Cardiac septum (tissue), 1 donor: ENCODE measurements at places on chromosomes 16 and 17.

- DNase-seq, result no peak
These were observed 35.1 kb downstream of the MARF1 start for GRCh38 chr16:15607700-15608396.

- no peak for DNase-seq
These were observed 128.9 kb upstream of the GOT2 start for GRCh38 chr16:58863042-58863441.

DNA sequence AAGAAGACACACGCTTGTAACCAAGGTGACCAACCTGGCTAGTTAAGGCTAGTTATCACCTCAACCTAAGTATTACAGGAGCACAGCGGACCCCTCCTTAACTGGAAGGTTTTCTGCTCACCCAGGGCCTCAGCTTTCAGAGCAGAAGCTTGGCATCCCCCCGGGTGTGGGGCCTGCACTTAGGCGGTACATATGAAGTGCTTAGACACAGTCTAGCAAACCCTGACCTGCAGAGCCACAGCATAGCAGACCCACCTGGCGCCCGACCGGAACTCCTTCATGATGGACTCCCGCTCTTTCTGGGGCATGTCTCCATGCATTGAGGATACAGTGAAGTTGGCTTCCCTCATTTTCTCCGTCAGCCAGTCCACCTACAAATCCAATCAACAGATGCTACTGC is 9.8 kb downstream of the EIF4A3 start:
- DNase-seq, result no peak

DNA sequence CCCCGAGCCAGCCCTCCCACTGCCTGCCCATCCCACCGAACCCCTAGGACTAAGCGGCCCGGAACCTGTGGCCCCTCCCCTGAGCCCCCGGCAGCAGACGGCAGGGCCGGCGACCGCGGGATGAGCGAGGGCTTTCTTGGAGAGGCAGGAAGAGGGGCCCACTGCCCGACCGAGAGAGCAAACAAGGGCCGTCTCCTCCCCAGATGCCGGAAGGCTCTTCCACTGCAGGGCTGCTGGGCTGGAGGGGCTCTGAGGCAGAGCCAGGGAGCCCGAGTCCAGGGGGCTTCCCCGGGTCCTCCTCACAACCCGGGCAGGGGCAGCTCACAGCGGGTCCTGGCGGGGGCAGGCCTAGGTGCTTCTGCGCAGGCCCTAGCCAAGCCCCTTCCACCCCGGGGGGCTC is 2.9 kb downstream of the PERCC1 start:
- no peak for DNase-seq

DNA sequence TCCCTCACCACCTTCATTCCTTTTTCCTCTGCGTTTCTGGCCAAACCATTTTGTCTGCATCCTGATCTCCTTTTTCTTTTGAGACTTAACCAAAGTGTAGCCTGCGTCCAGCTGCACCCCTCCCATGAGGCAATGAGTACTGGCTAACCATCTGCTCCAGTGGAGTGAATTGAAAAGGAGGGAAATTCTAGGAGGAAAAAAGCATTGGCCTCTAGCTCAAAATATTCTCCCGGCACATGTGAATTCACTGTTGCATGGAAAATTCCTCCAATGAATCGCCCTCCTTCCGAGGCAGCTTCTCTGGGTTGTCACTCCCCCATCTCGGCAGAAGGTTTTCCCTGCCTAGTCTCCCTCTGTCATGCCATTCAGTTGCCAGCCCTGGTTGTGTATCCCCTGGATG is 5.6 kb downstream of the RAP1GAP2 start:
- no peak for DNase-seq

GRCh38 chr17:73586275-73586832 is 57.9 kb downstream of the SDK2 start:
- no peak for DNase-seq

- no peak for DNase-seq
These were observed 14.7 kb upstream of the CTCF start for GRCh38 chr16:67547423-67548264.

DNA sequence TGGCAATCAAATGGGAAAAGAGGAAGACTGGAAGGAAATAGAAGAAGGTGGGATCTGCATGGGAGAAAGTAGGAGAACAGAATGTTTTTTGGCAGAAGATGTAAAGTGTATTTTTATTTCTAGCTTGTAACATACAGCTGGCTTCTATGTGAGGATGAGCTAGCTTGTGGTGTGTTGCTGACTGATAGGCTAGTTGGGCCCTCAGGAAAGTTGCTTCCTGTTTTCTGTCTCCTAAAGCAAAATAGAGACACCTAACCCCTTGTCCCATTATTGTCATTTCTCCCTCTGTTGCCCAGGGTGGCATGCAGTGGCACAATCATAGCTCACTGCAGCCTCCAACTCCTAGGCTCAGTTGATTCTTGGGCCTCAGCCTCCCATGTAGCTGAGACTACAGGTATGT is 15.9 kb downstream of the TNRC6A start:
- no peak for DNase-seq

- no peak for DNase-seq
These were observed 31.2 kb downstream of the PIMREG start for GRCh38 chr17:6475411-6475810.

- DNase-seq, result no peak
These were observed 7.7 kb upstream of the TBKBP1 start for GRCh38 chr17:47686276-47686635.

- no peak for DNase-seq
These were observed 139.5 kb downstream of the PRKCB start for GRCh38 chr16:23975293-23975692.

GRCh38 chr17:48062273-48062672 is 14.1 kb downstream of the NFE2L1 start:
- no peak for DNase-seq
